Stimulated activated CD4-positive, alpha-beta T cell treated with anti-CD3 and anti-CD28 coated beads, Interleukin-1b, Interleukin-23, amount 100 ng/mL, for 4 hours (primary cell): ENCODE measurements at places on chromosomes 13 and 19.

DNA sequence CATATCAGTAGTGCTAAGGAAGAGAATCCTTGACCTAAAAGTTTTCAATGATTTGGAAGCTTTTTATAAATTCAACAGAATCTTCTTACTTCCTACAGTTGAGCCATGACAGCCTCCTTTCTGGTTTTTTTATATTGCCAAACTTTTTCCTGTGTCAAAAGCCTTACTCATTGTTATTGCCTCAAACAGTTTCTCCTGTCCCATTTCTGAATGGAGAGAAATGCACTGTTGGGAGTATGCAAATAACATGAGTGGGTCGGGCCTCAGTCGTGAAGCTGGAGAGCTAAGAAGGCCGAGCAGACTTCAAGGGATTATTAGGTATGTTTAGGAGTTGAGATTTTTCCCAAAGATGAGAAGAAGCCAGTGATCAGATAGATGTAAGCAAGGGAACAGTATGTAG is 766.4 kb upstream of the KLHL1 start:
- no peak for DNase-seq

GRCh38 chr19:3695986-3696659 is 4.1 kb downstream of the PIP5K1C start:
- DNase-seq: no peak

- no peak for DNase-seq
Measured at GRCh38 chr19:7382694-7383093, 34.0 kb downstream of the ARHGEF18 start.

GRCh38 chr13:28338006-28338574 is 156.8 kb downstream of the FLT1 start:
- no peak for DNase-seq

- DNase-seq: no peak
Measured at GRCh38 chr19:47176071-47176626, 45.5 kb downstream of the SAE1 start.

GRCh38 chr13:44807449-44808034 is 181.7 kb downstream of the NUFIP1 start:
- DNase-seq: no peak

DNA sequence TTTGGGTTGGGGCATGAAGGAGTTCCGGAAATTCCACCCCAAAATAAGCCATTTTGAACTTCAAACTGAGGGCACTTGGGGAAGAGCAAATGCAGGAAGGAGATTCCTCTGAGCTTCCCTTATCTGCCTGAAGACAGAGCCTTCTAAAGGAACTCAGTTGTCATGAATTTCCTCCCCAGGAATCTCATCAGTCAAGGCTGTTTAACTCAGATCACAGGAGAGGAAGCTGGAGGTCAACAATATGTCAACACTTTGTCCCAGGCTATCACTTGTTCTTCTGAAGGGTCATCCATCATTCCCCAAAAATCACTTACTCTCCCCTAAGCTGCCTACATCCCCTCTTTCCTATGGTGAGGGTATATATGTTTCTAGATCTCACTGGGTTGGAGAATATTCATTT is 26.0 kb upstream of the CHST8 start:
- DNase-seq: no peak

DNA sequence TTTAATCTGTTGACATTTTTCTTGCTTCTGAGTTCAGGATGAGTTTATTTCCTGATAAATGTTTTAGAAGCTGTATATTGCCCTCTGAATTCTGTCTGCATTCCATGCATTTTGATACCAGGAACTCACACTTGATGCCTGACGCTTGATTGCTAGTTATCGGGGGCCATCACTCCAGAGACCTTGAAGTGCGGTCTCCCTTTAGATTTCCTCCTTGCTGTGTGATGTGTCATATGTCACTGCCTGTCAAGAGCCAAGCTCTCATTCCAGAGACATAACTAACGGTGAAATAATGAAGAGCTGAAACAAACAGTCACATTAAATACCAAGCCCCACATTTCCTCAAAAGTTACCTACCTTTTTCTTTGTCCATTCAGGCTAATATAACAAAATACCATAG is 155.5 kb downstream of the TNFSF13B start:
- DNase-seq: no peak

DNA sequence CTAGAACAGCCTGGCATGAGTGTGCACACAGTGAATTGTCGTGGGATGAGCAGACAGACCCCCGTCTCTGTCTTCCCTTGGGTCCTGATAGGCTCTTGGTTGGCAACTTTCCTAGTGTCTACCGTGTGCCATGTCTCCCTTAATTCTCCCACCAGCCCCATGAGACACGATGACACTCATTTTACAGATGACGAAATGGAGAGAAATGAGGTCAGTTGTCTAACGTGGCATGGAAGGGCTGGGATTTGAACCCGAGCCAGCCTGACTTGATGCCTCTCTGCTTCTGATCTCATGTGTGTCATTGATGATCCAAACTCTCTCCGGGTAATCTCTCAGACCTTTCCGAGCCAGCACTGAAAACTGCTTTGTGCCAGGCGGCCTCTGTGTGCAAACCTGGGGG is 8.4 kb upstream of the KLK14 start:
- no peak for DNase-seq

- no peak for DNase-seq
Measured at GRCh38 chr13:33263484-33263883, 22.1 kb downstream of the STARD13 start.

- DNase-seq: no peak
Measured at GRCh38 chr19:49614096-49614833, 23.3 kb downstream of the PRR12 start.

DNA sequence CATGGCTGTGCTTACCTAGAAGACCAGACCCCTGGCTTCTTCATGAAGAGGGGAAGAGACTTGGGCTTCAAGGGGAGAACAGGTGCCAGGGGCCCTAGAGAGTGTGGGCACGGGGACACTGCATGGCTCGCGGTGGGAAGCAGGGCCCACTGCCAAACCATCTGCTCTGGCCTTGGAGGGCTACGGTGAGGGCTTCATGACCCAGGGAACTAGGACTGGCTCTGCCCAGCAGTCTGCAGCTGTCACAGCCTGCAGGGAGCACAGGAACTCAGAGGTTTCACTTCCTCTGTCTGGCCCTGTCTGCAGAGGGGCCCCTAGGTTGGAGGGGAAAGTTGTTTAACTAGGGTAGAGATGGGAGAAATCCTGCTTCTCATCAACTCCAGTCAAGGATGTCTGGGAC is 4.3 kb downstream of the ERCC1 start:
- no peak for DNase-seq

DNA sequence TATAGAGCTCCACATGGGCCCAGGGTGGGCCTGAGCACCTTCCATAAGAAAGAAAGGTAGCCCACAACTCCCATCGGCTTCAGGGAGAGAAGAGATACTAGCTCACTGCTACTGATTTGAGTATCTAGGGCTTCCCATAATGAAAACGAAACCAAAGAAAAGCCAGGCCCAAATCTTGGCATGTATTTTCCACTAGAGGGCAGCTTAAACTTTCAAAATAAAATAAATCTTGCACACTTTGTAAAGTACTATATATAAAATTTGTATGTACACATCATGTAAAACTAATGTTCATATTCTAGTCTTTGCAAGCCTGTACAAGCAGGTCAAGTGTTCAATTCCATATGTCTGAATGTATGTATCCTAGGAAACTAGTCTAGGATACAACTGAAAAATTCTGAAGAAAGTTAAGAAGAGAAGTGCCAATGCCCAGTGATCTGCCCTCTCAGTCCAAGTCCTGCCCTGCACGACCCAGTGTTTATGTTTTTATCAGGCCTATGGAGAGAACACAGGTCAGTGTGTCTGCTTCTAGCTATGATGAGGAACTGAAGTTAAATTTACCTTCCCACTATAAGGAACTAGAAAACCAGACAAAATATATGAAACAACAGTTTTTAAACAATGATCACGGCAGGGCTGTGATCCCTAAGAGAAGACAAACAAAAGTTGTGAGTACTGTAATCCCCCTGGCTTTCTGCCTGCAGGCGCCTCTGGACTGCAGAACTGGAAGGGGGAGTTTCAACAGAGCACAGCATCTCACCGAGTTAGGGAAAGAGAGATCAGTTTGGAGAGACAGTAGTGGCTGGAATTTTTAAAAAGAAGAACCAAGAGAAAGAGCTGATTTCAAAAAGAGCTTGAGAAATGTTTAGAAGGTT is 475.7 kb downstream of the UQCRFS1 start:
- DNase-seq: no peak

DNA sequence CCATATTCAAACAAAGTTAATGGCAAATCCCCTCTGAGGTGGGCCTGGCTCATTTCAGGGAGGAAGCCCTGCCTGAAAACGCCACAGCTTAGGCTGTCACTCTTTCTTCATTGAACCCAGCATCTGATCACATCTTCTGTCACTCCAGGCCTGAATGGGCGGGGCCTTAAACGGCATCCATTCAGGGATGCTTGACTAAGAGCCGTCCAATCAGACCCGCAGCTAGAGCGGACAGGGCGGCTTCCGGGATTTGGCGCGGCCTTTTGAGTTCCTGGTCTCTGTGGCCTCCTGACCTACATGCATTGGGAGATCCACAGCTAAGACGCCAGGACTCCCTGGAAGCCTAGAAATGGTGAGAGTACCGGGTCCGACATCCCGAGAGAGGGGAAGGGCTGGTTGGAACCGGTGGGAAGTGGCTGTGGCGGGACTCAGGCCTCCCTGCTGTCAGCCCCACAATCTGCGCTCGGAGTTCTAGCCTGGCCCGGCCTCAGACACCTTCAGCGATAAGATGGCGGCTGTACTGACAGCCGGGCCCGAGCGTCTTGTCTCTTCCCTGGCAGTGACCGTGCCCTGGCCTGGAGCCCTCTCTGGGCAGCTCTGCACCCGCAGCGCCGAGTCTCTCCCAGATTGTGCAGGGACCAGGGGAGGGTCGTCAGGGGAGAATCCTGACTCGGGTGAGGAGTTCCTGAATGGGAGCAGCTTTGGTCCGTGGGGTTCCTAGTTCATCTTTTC is at the start of gene ZNF723:
Gene ZNF723, plus strand, starts transcription at position 261 of the 732 bp plus-strand sequence. Its CDS starts 89 bp downstream, at position 350.
- no peak for DNase-seq

- DNase-seq: no peak
Measured at GRCh38 chr19:11767633-11768133, 883 bp downstream of the ZNF441 start.

- no peak for DNase-seq
Measured at GRCh38 chr19:1093330-1093729, 1.8 kb downstream of the POLR2E start.

GRCh38 chr13:53379485-53379884 is 350.9 kb downstream of the OLFM4 start:
- no peak for DNase-seq

- no peak for DNase-seq
Measured at GRCh38 chr13:41859565-41859964, 101.3 kb downstream of the VWA8 start.

GRCh38 chr13:59280297-59280696 is 883.4 kb downstream of the DIAPH3 start:
- no peak for DNase-seq

DNA sequence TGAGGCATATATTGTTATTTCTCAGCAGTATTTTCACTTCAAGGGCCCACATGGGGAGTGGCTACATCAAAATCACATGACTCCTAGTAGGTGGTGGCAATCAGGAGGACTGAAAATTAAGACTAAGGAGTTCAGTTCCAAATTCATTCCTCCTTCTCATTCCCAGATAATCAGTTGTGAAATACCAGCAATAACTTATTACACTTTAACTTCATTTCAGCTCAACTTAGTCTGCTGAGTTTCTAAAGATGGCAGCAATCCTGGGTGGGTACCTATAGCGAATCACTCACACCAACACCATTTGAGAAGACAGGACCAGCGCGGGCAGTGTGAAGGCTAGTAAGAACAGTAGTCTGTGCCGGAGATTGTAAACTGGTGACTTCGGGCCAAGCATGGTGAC is 63.9 kb upstream of the SLC10A2 start:
- DNase-seq: no peak

GRCh38 chr19:44626048-44626624 is 12.8 kb downstream of the IGSF23 start:
- no peak for DNase-seq

DNA sequence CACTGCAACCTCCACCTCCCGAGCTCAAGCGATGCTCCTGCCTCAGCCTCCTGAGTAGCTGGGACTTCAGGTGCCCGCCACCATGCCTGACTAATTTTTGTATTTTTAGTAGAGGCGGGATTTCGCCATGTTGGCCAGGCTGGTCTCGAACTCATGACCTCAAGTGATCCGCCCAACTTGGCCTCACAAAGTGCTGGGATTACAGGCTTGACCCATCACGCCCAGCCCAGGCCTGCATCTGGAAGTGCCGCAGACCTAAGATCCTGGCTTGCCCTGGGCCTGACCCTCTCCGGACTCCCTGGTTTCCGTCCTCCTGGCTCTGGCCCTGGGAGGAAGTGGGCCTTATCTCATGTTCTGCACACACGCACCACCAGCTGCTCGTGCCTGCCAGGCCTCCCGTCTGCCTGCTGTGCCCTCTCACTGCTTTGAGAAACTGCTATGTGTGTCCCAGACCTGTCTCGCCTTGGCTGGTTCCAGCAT is 4.7 kb upstream of the PTGIR start:
- DNase-seq: no peak

GRCh38 chr19:8319807-8320520 is 1.2 kb downstream of the NDUFA7 start:
- no peak for DNase-seq

- DNase-seq: peak; percentile 99
Measured at GRCh38 chr19:44890366-44891015, 563 bp upstream of the TOMM40 start.

- DNase-seq: no peak
Measured at GRCh38 chr13:44232774-44233173, 140.8 kb upstream of the SERP2 start.

DNA sequence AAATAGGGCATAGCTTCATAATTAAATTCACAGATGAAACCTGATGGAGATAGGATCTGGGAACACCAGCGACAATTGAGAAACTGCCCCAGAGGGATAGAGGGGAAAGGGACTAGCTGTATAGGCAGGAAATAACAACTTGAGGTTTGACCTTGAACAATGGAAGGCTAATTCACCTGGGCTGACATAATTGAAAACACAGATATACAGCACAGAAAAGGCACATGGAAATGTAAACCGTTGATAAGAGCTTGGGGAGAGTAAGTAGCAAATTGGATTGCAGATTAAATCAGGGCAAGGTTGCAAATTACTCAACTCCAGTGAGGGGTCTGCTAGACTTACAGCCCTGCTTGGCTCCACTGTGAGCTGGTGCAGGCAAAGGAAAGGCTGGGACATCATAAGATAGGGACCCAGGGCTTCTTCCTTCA is 246.7 kb downstream of the DLEU7 start:
- DNase-seq: no peak

- DNase-seq: no peak
Measured at GRCh38 chr13:73417012-73417615, 358.3 kb downstream of the KLF5 start.

GRCh38 chr13:85536706-85537105 is 262.5 kb downstream of the SLITRK6 start:
- no peak for DNase-seq

DNA sequence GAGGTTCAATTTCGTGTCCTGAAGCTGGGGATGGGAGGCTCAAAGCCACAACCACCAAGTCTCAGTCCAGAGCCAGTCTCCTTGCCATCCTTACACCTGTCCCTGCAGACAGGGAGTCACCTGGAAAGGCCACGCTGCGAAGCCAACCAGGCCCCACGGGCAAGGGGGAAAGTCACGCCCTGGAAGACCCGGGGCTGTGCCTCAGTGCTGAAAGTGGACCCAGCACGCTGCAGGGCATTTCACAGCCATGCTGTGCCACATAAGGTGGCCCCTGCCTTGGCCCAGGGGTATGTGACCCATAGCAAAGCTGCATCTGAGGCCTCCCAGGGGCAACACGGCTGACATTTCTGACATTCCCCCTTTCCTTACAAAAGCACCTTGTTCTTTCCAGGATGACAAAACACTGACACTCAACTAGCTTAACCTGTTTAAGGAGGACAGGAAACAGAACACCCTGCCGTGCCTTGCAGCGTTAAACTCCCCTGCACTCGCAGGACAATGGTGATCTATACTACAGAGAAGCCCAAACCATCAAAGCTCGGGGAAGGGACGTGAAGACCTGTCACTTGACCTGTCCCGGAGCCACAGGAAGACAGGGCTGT is 14.8 kb downstream of the CHERP start:
- no peak for DNase-seq
